ENCODE measurements at places on chromosomes 16 and 17. TPM values are rescaled to one million over a fixed set of nuclear protein-coding genes. Genes with fewer than 3 reads are reported as not detected.

- DNase-seq, result no peak
Measured at GRCh38 chr17:34241062-34241461, 14.0 kb upstream of the CCL2 start.

DNA sequence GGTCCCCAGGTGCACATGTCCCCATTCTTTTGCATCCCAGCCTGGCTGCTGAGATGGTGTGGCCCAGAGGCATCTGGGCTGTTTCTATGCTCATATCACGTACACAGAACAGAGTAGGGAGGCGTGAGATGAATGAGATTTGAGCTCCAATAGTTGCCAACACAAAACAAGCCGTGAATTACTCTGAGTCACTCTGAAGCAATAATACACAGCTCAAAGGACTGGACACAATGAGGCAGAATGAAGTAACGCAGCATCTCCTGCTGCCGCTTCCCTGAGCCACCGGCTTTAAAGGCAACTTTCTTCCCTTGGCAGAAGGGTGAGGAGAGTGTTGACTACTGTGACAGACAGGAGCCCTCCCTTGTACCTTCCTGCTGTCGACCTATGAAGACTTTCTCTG is 33.9 kb upstream of the CLEC18B start:
- no peak for DNase-seq

MBTD1 gene
- total RNA-seq, result 39.1 TPM

DNA sequence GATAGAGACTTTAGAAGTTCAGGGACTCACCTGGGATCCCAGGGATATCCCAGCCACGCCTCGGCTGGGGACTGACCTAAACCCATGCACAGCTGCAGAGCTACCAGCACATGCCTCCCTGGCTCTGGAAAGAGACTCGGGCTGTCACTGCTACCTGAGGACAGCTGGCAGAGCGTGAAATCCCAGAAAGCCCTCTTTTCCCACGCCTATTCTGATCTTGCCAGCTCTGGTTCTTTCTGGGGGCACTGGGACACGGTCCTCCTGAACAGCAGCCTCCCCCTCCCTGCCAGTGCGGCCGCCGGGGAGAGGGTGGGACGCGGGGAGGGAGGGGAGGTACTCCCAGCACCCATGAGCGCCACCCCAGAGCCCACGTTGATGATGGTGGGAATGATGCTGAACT is 10.8 kb downstream of the P2RX5 start:
- DNase-seq, result peak; percentile 44

CLEC3A gene
- not detected for total RNA-seq

Measured in OCI-LY7 (cell line).